ENCODE measurements at places on chromosomes 3 and 15.

- no peak for DNase-seq
Observed at GRCh38 chr3:180048103-180048502, 11.4 kb upstream of the PEX5L start.

GRCh38 chr3:152293347-152294006 is 24.7 kb downstream of the MBNL1 start:
- no peak for DNase-seq

- DNase-seq, result no peak
Observed at GRCh38 chr3:148992027-148992634, 791 bp downstream of the GYG1 start.

DNA sequence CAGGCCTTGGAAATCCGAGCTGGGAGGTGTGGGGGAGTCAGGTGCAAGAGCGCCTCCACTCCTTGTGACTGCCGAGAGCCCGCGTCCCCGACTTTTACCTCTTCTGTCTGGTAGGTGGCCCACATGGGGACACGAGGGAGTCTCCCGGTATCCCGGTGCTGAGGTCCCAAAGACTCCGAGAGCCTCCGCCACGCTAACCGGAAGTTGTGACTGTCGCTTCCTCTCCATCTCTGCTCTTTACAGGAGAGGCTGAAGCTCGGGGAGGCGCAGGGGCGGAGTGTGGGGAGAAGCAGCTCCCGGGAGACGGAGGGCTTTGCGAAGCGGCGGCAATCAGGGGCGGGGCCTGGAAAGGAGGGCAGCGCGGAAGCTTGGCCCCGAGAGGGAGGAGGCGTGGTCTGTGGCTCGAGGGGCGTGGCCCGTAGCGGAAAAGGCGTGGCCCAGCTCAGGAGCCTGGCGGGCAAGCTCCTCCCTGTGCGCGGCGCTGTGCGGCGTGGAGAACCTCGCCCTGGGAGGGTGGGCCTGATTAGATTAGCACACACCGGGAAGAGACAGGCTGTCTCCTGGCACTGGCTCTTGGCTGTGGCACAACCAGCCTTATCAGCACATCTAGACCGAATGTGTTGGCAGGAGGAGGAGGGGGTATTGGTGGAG is 143.9 kb downstream of the GABRB3 start:
- no peak for DNase-seq

- DNase-seq, result peak; percentile 64
Observed at GRCh38 chr15:90042356-90042755, 41.2 kb downstream of the ZNF710 start.

DNA sequence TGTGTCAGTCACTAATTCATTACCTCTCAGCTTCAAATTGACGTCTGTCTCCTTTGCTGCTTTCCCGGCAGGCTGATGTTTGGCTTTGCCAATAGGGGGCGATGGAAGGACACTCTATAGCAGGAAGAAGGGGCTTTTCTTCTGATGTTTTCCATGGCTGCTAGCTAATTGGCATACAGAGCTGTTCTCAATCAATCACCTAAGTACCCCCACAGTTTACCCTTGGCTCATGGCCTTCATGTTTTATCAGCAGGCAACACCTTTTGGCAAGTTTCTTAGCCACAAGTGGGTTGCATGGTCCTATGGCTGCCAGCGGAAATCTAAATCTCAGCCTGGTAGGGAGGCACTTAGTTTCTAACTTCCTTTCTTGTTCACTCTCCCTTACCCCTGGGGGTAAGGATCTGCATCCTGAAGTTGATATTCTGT is 45.0 kb downstream of the ESYT3 start:
- peak; percentile 23 for DNase-seq

DNA sequence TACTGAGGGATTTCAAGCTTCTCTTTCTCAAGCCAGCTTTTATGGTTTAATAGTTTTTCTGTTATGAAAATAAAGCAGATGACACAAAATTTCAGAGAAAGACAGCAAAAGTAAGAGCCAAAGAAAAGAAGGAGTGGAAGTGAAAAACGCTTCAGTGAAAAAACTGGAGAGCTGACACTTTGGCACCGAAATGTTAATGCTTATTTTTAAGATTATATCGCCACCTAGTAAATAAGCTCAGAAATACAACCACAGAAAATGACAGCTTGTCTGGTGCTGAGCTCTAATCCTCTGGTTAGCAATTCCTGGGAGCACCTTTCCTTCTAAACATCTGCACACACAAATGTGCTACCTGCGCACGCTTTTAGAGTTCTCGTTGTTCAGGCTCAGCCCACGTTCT is 101.6 kb downstream of the ZPLD1 start:
- peak; percentile 84 for DNase-seq

Data from brain (organoid and tissue), 16 donors.